GM23248 (cell line): ENCODE measurements at places on chromosomes 6 and 20. TPM values are rescaled to one million over a fixed set of nuclear protein-coding genes. Genes with fewer than 3 reads are reported as not detected.

- DNase-seq = no peak
These were observed 48.8 kb upstream of the EPB41L1 start for GRCh38 chr20:36105711-36106226.

The SIGLEC1 gene
- total RNA-seq = not detected in 2 replicates

GRCh38 chr6:42419490-42420280, 32.0 kb downstream of the TRERF1 start:
- no peak for DNase-seq

The TSHZ2 gene
- 13.4 and 18.5 TPM in 2 replicates for total RNA-seq

DNA sequence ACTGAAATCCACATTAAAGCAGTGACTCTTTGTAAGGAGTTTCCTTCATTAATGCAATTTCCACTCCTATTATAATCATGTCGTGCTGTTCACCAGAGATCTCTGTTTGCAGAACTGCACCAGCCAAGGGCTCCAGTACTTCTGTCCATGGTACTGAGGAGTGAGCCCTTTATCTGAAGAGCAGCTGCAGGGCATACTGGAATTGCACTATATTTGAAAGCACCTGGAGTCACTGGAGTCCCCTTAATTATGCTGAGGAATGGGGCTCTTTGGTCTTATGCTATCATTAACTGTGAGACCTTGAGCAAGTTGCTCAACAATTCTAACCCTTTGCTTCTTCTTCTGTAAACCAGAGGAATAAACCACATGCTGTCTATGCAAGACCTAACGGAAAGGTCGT, 61.7 kb upstream of the NUP153 start:
- DNase-seq = peak; percentile 38

The GHRH gene
- not detected in 2 replicates for total RNA-seq

The SSTR4 gene
- total RNA-seq = not detected in 2 replicates

- DNase-seq = peak; percentile 79
These were observed 405 bp downstream of the RNF146 start for GRCh38 chr6:127266892-127267645.

- DNase-seq = no peak
These were observed 99.8 kb downstream of the OPRM1 start for GRCh38 chr6:154138793-154139192.

DNA sequence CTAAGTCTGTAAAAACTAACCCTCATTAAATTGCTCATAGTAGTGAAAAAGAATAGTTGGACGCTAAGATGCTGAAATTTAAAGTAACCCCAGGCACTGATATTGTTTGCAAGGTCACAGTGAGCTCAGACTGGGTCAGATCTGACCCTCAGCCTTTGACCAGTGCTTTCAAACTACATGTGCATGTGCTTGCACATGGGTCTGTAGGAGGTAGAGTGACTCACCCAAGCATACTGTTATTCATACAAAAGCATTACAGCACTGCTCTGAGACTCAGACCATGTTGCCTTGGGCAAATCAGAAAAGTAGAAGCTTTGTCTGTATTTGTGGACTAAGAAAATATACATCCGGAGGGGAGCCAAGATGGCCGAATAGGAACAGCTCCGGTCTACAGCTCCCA, 326.4 kb upstream of the MARCKS start:
- DNase-seq = peak; percentile 89

GRCh38 chr6:26033941-26034354, 53.3 kb upstream of the HFE start:
- no peak for DNase-seq

- no peak for DNase-seq
These were observed 12.8 kb upstream of the ELOVL2 start for GRCh38 chr6:11056871-11057270.

DNA sequence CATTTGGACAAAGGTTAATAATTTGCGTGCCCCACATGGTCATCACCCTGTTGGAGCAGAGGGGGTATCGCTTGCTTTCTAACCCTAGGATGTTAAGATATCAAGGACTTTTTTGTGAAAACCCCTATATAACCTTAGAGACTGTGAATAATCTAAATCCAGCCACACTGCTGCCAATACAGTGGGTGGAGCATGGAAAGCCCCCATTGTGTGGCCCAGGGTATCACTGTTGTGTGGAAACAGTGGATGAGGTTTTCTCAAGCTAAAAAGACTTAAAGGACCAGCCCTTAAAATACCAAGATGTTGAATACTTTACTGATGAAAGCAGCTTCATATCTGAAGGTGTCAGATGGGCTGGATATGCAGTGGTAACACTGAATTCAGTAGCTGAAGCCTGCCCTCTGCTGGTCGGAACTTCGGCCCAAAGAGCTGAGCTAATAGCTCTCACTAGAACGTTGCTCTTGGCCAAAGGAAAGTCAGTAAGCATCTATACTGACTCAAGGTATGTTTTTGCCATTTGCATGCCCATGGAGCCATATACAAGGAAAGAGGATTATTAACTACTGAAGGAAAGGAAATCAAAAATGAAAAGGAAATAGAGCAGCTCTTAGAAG, 695.2 kb downstream of the PHF3 start:
- DNase-seq = peak; percentile 69

The MAP7 gene
- total RNA-seq = 0.76 and 1.9 TPM in 2 replicates

DNA sequence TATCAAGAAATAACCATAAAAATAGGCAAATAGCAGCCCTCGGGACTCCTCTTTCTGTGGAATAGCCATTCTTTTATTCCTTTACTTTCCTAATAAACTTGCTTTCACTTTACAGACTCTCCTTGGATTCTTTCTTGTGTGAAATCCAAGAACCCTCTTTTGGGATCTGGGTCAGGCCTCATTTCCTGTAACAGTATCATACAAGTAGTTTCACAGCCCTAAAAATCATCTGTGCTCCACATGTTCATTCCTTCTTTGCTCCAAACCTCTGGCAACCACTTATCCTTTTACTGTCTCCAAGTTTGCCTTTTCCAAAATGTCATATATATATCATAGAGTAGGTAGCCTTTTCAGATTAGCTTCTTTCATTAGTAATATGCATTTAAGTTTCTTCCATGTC, 13.5 kb upstream of the NT5E start:
- DNase-seq = peak; percentile 67

The SDCBP2 gene
- total RNA-seq = 4.9 and 5.5 TPM in 2 replicates

The ADGRB3 gene
- not detected in 2 replicates for total RNA-seq

GRCh38 chr6:16388488-16388887, 150.1 kb downstream of the GMPR start:
- DNase-seq = no peak

The PDYN gene
- not detected in 2 replicates for total RNA-seq

- DNase-seq = no peak
These were observed 4.4 kb downstream of the PI16 start for GRCh38 chr6:36958775-36959554.

DNA sequence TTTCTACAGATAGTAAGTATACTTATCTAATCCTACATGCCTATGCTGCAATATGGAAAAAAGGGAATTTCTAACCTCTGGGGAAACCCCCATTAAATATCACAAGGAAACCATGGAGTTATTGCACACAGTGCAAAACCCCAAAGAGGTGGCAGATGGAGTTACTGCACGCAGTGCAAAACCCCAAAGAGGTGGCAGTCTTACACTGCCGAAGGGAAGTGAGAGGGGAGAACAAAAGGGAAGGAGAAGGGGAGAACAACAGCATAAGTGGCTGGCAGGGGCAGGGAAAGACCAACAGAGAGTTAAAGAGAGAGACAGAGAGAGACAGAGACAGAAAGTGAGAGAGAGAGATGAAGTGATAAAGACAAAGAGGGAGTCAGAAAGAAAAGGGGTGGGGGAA, 43.8 kb upstream of the EIF2S2 start:
- no peak for DNase-seq

The DPPA5 gene
- not detected in 2 replicates for total RNA-seq

DNA sequence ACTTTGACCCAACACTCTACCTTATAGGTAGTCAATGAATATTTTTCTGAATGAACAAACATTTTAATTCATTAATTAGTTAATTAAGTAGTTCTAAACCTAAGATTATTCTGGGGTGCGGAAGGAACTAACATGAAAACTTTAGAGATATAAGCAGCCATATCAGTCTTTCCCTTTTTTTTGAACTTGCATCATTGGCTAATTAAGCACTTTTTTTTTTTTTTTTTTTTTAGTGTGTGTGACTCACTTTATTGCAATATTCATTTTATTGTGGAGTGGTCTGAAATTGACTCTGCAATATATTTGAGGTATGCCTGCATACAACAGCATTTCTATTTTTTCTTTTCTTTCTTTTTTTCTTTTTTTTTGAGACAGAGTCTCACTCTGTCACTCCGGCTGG, 21.8 kb upstream of the AMD1 start:
- DNase-seq = peak; percentile 16

- DNase-seq = peak; percentile 65
These were observed 37.3 kb downstream of the IPCEF1 start for GRCh38 chr6:154319231-154319858.

GRCh38 chr6:69089539-69089938, 454.5 kb downstream of the ADGRB3 start:
- DNase-seq = no peak

DNA sequence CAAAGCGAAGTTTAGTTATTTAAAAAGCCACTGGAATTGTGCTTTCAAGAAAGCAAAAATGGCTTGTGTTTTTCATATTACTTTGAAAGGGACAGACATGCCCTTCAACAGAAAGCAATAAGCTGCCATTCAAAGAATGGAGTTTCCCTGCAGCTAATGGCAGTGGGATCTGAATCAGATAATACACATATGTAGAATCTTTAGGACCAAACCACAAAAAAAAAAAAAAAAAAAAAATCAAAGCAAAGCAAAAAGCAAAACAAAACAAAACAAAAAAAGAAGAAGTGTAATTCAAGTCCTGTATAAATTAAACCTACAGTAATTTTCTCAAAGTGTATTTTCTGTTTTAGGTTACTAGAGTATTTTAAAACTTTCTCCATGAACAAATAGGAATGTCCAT, 63.6 kb upstream of the ZNF217 start:
- DNase-seq = peak; percentile 19

The DOP1A gene
- total RNA-seq = 9.4 and 18.2 TPM in 2 replicates

DNA sequence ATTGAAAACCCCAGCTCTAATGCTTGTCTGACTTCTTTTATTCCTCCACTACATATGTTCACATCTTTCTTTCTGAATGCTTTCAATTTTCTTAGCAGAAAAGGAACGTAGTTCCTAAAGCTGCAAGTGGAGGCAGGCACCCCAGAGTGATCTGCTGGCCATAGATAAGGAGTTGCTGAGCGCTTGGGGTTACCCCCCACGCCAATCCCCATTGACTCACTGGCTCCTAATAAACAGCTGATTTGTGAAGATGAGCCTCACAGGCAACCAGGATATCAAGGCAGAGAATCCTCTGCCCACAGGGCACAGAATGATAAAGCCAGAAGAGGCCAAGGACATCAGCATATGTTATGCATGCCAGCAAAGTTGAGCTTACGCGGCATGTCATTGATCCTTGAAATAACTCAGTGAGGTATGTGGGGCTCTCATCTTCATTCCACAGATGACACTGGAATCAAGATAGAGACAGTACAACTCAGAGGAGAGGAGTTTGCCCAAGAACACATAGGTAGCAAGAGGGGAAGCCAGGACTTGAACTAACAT, 129.1 kb upstream of the PTPRT start:
- DNase-seq = no peak

GRCh38 chr20:17498641-17499040, 32.5 kb downstream of the BFSP1 start:
- DNase-seq = no peak

GRCh38 chr20:63640086-63640485, 13.1 kb downstream of the STMN3 start:
- no peak for DNase-seq

DNA sequence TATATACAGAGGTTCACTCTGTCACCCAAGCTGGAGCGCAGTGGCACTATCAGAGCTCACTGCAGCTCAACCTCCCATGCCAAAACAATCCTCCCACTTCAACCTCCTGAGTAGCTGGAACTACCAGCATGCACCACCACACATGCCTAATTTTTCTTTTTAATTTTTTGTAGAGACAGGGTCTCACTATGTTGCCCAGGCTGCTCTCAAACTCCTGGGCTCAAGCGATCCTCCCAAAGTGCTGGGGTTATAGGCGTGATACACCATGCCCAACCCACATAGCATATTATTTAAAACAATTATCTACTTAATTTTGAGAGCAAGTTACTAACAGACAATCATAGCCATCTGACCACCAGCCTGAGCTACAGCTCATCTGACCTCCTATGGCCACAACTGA, 459.9 kb upstream of the JARID2 start:
- DNase-seq = no peak

- DNase-seq = no peak
These were observed 96.4 kb downstream of the PLCB4 start for GRCh38 chr20:9165261-9165660.

DNA sequence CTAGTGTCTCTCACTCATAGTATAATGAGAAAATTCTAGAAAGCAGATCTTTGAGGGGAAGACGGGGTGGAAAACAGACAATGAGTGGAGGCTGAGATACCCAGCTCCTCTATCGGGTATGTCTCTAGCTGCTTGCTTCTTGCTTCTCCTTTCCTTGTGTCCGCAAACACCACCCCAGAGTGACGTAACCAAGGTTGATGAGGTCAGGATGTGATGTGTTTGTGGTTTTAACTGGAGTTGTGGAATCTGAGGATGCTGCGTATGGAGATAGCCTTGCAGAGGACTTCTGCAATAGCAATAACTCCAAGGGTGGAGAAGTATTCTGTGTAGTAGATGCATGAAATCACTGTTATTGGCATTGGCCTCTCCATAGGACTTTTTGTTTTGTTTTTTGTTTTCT, 132.7 kb upstream of the IFNGR1 start:
- no peak for DNase-seq

GRCh38 chr20:29325304-29325640, 1932.2 kb upstream of the DEFB115 start:
- no peak for DNase-seq

GRCh38 chr20:46548688-46549087, 1.8 kb downstream of the OCSTAMP start:
- DNase-seq = no peak

DNA sequence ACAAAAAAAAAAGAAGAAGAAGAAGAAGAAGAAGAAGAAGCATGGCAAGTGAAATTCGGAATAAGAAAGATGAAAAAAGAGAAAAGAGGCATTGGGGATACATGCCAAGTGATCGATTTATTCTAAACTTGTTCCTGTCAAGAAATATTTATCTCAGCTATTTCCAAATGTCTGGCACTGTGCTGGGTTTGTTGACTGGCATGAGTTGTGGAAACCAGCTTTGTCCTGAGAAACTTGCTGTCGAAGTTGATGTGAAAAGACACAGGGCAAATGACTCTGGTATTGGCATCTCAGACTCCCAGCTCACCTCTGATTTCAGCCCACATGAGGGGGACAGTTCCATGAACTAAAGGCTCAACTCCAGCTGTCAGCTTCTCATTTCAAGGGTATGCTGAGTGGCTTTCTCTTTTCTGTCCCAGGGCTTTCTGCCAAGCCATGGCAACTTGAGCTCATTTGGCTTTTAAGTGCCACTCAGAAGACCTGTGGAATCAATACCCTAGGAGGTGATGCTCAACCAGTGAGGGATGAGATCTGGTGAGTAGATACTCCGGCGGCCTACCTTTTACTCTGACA, 253.3 kb upstream of the JAG1 start:
- DNase-seq = no peak

The PNISR gene
- total RNA-seq = 46.6 and 56.3 TPM in 2 replicates

The OR12D3 gene
- not detected in 2 replicates for total RNA-seq
